ENCODE measurements at places on chromosomes 4 and X.

DNA sequence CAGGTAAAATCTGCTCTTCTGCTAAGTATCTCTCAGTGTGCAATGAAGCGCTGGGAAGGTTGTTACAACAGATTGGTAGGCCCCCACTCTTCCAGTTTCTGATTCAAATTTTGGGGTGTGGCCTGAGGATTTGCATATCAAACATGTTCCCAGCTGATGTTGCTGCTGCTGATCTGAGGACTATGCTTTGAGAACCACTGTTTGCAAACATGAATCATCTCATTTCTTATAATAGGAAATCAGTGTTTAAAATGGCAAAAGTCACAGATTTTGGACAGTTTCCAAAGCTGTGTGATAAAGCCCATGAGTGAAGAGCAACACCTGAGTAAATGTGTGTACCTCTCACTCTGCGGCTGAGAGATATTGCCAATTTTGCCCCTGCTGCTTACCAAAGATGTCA is 36.2 kb upstream of the NDNF start:
- no peak for ATAC-seq

DNA sequence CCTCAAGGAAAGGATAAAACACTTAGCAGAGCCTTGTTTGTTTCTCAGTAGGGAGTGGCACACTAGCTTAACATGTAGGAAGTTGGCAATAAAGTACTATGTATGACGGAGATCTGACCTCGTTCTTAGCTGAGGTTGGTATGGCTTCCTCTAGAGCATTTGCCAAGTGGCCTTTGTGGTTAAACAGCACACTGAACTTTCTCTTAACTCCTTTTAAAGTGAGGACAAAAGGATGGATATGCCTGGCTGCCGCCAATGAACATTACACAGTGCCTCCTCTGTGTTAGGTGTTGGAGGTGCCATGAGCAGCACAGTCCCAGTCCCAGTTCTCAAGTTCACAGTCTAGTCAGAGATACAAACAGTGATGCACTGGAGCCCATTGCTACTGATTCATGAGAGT is 54.4 kb downstream of the VGLL1 start:
- no peak for ATAC-seq

DNA sequence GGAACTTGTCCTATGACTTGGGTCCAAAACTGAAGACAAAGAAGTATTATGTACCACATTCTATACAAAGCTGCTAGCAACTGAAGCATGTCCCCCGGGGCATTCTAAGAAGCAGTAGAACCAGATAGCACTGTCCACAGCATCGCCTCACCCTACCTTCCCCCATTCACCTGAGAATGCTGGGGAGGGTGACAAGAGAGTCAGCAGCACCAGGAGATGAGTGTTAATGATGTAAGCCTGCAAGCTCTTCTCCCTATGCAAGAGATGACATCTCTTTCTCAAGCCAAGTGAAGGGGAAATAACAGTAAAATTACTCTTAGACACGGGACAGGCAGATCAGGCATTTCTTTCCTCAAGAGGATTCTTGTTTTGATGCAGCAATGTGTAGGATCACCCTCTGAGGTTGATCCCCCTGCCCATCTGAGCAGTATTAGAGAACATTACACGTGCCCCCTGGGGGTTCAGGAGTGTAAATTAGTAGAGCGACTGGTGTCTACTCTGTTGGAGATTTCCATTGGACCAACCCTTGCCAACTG is 13.9 kb upstream of the TLR1 start:
- ATAC-seq, result no peak

- no peak for ATAC-seq
Measured at GRCh38 chr4:117550085-117550484, 464.7 kb upstream of the TRAM1L1 start.

DNA sequence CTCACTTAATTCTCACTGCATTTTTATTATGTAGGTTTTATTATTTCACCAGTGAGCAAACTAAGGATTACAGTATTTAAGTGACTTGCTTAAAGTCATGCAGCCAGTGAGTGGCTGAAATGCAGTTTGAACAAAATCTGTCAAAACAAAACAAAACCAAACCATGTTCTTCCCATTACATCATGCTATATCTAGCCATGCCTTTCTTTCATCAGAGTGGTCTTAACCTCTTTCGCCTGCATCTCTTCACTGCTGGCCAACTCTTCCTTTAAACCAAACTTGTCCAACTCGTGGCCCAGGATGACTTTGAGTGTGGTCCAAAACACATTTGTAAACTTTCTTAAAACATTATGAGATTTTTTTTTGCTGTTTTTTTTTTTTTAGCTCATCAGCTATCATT is 223.2 kb downstream of the PCDH7 start:
- ATAC-seq, result no peak

DNA sequence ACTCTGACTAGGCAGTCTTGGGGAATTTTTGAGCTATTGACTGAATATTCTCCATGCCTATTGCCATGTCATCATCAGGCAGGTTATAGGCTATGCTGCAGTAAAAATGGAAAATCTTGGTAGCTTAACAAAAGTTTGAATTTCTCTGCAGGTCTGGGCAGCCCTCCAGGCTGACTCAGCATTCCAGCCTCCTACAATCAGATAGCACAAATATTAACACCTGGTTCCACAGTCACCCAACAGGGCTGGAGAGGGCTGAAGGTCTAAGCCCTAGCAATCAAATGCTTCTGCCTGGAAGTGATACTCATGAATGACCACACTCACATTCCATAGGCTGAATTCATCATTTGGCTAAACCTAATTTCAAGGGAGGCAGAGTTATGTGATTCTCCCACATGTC is 9.6 kb upstream of the PPP3CA start:
- no peak for ATAC-seq

DNA sequence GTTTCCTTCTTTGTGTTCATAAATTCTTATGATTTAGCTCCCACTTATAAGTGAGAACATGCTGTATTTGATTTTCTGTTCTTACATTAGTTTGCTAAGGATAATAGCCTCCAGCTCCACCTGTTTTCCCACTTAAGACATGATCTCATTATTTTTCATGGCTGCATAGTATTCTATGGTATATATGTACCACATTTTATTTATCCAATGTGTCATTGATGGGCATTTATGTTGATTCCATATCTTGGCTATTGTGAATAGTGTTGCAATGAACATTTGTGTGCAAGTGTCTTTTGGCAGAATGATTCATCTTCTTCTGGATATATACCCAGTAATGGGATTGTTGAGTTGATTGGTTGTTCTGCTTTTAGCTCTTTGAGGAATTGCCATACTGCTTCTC is 1234.8 kb downstream of the ADGRL3 start:
- no peak for ATAC-seq

DNA sequence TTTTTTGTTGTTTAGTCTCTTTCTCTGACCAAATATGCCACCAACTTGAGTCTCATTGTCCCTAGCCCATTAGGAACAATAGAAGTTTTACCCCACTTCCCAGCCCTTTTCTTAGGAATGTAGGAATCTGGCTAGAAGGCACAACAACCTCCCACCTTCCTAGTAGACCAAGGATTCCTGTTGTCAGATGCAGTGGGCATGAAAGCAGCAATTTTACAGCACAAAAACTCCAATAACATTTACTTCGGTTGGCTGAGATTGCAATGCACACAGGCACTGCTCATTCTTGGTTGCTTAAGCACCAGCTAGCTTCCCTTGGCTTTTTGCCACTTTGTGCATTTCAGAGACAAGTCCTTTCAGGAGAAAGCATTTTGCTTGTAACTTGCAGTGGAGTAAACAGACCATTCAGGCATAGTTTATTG is 312.8 kb downstream of the TENM3 start:
- no peak for ATAC-seq

- ATAC-seq, result no peak
Measured at GRCh38 chrX:24879679-24880078, 136.1 kb downstream of the ARX start.

- no peak for ATAC-seq
Measured at GRCh38 chr4:98046665-98047064, 96.6 kb downstream of the STPG2 start.

- ATAC-seq, result no peak
Measured at GRCh38 chr4:103948244-103949018, 228.6 kb upstream of the TACR3 start.

GRCh38 chr4:109429545-109429944 is 4.1 kb upstream of the SEC24B start:
- no peak for ATAC-seq

GRCh38 chrX:109590176-109590575 is 34.8 kb downstream of the KCNE5 start:
- ATAC-seq, result no peak

GRCh38 chr4:40283968-40284367 is 51.2 kb upstream of the CHRNA9 start:
- no peak for ATAC-seq

DNA sequence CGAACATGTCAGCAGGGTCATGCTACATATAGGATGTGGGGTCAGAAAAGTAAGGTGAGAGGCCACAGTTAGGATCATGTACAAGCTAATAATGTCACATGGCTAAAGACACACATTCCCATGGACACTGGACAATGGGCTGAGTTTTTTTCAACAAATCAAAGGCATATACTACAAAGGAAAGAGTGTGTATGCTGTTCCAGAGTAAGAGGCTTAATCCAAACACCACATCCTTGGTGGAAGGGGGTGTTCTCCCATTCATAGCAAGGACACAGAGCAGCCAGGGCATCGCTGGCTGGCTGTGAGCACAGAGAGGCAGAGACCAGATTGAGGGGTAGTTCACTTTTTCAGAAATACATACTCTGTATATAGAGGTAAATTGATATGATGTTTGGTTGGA is 131.7 kb downstream of the MGST2 start:
- ATAC-seq, result no peak

DNA sequence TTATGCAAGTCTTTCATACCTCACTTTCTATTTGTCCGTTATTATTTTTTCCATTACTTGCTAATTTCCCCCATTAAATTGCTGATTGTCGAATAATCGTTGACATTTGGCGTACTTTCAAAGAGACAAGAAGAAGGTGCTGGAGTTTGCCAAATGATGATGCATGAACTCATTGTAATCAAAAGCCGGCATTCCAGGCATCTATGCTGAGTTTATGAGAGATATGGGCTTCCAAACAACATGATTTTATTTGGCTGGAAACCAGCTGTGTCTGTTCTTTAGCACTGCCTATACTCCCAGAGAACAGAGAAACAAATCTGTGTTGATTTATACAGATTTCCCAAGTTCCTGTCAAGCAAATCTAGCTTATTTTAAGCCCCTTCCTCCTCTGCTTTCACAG is 80.8 kb upstream of the RPS6KA3 start:
- ATAC-seq, result no peak

DNA sequence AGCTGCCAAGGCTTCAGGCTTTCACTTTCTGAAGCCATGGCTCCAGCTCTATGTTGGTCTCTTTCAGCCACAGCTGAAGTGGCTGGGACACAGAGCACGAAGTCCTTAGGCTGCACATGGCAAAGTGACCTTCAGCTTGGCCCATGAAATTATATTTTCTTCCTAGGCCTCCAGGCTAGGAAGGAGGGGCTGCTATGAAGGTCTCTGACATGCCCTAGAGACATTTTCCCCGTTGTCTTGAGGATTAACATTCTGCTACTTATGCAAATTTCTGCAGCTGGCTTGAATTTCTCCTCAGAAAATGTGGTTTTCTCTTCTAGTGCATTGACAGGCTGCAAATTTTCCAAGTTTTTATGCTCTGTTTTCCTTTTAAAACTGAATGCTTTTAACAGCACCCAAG is 99.8 kb upstream of the KCNIP4 start:
- ATAC-seq, result no peak

DNA sequence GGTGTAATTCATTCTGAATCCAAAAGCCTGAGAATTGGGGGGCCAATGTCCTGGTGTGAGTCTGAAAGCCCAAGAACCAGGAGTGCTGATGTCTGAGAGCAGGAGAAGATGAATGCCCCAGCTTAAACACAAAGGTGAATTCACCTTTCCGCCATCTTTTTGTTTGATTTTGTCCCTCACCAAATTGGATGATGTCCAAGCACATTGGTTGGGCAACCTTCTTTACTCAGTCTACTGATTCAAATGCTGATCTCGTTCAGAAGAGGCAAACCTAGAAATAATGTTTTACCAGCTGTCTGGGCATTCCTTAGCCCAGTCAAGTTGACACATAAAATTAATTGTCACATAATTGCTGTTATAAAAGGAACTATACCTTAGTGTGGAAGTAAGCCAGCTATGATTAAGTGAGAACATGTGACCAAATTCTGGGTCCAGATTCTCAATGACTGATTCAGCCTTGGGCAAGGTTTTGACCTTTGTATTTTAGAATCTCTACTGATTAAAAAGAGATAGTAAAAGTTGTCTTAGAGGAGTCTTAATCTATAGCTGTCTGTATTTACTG is 34.5 kb upstream of the SLC4A4 start:
- no peak for ATAC-seq

DNA sequence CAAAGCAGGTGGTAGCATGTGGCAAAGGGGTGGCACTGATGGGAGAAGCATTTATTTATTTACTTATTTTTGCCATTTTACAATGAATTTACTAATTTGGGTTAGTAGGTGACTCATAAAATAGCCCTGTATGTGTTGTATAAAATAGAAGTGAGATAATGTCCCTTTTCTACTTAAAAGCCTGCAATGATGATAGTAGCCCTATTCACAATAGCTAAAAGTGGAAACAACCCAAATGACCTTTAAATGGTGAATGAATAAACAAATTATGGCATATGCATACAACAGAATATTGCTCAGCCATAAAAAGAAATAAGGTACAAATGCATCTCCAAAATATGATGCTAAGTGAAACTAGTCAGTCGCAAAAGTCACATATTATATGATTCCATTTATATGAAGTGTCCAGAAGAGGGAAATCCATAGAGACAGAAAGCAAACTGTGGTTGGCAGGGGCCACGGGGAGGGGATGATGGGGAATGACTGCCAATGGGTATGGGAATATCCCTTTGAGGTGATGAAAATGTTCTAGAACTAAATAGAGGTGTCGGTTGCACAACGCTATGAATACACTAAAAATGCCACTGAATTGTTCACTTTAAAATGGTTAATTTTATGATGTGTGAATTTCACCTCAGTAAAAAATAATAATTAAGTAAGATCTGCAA is 35.8 kb upstream of the FAM9C start:
- no peak for ATAC-seq

Measured in gastroesophageal sphincter (tissue), 4 donors.